ENCODE measurements at places on chromosomes 5 and 9.

DNA sequence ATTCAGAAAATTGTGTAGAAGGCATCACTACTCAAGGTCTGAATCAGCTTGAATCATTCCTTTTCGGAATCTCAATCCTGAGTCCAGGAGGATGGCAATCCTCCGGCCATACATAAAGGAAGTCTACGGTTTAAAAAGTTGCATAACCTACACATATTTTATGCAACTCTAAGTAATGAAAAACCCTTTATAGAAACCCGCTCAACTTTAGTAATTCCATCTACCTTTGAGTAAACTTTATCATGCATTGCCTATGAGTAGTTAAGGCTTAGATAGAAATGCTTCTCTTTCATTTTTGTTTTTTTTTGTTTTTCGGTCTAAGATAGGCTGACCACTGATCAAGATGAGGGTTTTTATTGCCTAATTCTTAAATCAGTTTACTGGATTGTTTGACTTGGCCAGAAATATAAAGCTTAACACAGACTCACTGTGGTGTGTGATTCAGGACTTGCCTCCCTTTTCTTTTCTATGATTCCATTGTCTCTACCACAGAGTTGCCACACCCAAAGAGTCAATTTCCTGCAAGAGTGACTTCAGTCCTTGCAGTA is 85.0 kb downstream of the LURAP1L start:
- DNase-seq = no peak

- no peak for DNase-seq
Observed at GRCh38 chr9:99176527-99177013, 45.2 kb downstream of the ALG2 start.

DNA sequence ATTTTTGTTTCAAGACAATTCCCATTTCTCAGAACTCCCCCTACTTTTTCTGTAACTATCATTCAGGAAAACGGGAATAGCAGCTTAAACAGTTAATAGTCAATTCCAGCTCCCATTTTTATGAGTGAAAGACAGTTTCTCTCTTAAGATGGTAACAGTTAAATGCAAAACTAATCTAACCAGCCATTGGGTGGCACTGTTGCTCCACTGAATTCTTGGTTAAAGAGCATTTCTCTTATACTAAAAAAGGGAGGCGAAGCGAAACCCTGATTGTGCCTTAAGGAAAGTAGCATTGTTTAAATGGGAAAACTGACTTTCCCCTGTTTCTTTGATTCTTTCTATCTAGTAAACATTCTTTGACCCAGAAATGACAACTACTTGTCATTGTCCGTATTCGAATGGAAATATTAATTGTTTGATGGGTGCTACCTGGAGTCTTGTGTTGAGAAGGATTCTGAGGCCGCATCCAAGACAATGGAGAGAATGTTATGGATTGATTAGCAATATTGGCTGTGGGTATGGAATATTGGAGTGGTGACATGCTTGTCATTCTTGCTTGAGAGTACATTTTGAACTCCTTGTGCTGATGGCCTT is 507.8 kb downstream of the MAT2B start:
- peak; percentile 47 for DNase-seq

GRCh38 chr9:92988215-92988768 is 41.0 kb downstream of the FGD3 start:
- no peak for DNase-seq

DNA sequence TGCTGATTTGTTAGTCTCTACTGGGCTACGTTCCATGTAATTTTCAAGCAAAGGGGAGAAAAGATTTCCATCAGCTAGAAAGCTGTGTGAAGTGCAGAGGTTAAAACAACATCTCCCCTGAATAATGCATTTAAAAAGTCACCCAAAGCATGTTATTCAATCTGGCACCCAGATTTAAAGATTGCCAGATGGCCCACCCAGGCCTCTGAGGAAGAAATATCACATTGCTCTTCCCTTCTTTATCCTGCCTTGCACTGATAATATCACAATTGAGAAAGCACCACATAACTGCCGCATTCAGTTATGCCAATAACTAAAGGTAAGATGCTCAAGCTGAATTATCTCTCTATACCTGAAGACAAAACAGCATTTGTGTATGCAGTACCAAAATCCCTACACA is 119.4 kb upstream of the PUM3 start:
- no peak for DNase-seq

DNA sequence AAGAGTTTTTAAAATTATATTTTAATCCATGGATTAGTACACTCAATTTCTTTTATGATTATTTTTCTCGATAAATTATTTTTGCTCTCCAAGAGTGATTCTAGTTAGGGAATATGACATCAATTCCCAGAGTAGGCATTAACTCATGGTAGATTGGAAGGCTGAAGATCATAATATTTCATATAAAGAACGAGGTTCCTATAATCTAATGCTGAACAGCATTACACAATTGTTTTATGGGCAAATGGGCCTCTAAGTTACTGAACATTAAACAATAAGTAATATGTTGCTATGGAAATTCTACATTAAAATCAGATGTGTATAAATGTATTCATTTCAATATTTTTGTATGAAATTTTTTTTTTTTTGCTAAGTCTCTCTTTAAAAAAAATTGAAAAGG is 140.3 kb downstream of the ZNF608 start:
- no peak for DNase-seq

GRCh38 chr5:75465480-75465879 is 45.9 kb downstream of the CERT1 start:
- no peak for DNase-seq

All from activated CD4-positive, alpha-beta T cell treated with anti-CD3 and anti-CD28 coated beads, Interleukin-10, Interleukin-2, amounts not matched to agents 100 ng/mL and 50 ng/mL, durations not matched to agents 16 hours and 8 hours (primary cell).